Bronchial epithelial cell (primary cell): ENCODE measurements at places on chromosomes 4 and X.

DNA sequence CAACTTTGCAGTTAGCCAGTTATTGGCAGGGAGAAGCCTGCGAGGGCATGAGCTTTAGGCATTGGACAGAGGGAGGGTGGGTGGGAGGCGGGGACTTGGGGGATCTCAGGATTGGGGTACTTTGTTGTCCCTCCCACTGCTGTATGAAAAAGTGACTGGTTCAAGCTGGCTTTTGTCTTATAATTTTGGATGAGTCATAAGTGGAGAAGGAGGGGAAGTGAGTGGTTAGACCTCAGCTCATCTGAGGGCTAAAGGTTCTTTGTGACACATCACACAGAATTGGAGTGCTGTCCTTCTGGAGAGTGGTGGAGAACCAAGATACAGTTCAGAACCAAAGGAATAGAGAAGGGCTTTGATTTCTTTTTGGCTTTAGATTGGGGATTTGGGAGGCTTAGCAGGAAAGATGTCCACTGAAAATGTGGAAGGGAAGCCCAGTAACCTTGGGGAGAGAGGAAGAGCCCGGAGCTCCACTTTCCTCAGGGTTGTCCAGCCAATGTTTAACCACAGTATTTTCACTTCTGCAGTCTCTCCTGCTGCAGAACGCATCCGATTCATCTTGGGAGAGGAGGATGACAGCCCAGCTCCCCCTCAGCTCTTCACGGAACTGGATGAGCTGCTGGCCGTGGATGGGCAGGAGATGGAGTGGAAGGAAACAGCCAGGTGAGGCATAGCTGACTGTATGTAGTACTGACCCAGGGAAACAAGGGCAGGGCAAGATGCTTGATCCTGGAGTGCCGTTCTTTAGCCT lies at the start of gene SLC4A4:
Gene SLC4A4, plus strand, starts transcription at position 175 of the 748 bp plus-strand sequence.
- DNase-seq, result peak; percentile 50

DNA sequence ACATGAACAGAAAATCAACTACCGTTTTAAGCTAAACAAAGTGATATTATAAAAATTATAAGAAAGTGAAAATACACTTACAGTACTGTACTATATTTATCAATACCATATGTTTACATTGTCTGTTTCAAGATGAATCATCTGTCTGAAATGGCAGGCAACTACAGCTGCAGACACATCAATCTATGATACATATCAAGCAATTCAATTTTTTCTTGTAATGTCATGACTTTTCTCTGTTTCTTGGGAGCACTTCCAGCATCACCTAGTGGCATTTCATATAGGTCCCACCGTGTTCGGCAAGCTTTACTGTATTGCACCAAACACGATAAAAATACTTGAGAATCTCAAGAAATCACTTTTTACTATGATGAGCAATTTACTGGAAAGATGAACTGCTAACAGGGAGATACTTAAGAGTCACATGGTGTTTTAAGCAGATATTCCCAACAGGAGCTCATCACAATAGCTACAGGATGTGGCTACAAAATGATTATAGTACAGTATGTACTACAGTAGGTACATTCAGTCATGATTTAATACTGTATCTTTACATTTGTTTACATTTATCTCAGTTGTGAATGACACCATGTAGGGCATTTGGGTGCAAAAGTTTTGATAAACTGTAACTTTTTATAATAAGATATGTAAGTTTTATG lies 207.4 kb downstream of the ADAM29 start:
- DNase-seq, result peak; percentile 86

- no peak for DNase-seq
These were observed 29.0 kb downstream of the RNF4 start for GRCh38 chr4:2497931-2498330.

GRCh38 chr4:181688432-181688831 lies 554.8 kb upstream of the TENM3 start:
- DNase-seq, result no peak

GRCh38 chrX:10516781-10517322 lies 103.5 kb downstream of the MID1 start:
- DNase-seq, result no peak

DNA sequence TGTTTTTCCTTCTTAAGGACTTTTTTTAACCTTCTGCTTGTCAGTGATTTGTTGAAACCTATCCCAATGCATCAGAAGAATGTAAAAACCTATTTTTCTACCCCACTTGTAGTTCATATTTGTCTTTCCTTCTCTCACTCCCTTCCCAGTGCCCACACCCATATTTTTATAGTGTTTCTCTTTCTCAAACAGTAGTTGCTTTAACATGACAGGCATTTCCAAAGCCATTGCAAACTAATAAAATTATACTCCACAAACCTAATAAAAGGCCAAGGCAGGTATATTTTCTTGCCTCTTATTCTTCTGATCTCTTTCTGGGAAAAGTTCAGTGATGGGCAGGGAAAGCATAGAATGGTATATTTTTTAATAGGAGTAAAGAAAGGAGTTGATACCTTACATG lies 35.7 kb upstream of the FHDC1 start:
- DNase-seq, result no peak

- peak; percentile 96 for DNase-seq
These were observed 50.9 kb downstream of the CEP44 start for GRCh38 chr4:174334628-174335027.

GRCh38 chr4:146916479-146917076 lies 29.1 kb downstream of the TTC29 start:
- DNase-seq, result peak; percentile 52

DNA sequence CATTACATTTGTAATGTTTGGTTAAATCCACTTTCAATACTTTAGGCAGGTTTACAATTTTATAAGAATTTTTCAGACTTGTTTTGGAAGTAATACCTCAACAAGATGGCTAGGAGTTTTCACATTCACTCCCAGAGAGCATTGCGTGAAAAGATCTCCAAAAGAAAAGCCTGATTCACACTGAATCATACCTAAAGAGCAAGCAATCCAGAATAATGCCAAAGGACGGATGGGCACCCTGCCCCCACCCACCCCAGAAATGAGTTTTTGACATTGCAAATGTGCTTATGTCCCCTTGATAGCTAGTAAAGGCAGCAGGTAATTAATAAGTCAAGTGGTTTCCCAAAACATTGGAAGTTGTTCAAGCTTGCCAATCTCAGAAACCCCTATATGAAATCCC lies 557.7 kb upstream of the TENM3 start:
- no peak for DNase-seq

GRCh38 chr4:2428496-2429213 lies 9.9 kb downstream of the CFAP99 start:
- no peak for DNase-seq

GRCh38 chrX:122196343-122196742 lies 987.7 kb upstream of the GRIA3 start:
- DNase-seq, result no peak

DNA sequence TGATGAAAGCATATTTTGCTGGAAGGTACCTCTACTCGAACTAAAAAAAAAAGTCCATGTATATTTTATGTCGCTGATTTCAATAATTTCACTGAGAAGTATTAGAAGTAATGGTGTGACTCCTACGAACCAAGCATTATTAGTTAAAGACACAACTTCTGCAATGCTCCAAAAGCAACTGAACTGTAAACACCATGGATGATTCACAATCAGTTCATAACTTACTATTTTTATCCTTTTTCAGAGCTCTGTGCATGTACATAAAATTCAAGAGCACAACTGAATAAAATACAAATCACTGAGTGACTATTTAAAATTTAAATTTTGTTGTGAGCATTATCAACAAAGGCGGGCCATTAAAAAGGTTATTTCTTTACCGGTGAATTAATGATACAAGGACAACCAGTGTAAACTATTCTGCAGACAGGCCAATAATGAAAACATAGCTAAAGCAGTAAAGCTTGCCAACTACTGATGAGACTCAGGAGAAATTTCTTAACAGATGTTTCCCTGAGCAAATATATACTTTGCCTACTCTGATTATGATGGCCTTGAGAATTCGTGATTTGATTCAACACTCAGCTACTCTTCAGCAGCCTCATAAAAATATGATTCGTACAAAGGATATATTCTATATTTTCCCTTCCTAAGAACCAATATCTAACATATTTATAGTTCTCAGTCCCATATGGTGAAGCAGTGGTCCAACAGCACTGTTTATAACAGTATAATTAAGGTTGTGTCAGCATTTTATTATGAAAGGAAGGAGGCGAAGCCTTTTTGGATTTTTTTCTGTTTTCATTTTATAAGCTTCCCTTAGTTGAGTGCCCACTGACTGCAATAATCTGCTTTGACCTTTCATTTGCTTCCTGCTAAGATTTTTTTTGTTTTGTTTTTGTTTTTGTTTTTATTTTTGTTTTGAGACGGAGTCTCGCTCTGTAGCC lies 62.8 kb upstream of the NEIL3 start:
- DNase-seq, result no peak

GRCh38 chrX:108297290-108297689 lies 140.9 kb downstream of the COL4A6 start:
- DNase-seq, result no peak

DNA sequence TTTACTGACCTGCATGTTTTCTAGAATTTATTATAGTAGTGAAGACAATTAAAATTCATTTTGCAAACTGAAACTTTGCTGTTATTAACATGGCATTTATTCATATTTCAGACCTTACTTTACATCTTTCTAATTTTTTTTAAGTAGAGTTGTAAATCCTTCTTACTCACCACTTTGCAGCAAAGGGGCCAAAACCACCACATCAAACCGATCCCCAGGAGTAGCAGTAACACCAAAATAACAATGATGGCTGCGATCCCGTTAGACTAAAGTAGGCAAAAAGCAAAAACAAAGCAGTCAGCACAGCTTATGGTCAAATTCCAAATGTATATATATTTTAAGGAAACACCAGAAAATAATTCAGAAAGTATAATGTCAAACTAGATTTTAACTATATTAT lies 64.7 kb downstream of the ANTXR2 start:
- no peak for DNase-seq

DNA sequence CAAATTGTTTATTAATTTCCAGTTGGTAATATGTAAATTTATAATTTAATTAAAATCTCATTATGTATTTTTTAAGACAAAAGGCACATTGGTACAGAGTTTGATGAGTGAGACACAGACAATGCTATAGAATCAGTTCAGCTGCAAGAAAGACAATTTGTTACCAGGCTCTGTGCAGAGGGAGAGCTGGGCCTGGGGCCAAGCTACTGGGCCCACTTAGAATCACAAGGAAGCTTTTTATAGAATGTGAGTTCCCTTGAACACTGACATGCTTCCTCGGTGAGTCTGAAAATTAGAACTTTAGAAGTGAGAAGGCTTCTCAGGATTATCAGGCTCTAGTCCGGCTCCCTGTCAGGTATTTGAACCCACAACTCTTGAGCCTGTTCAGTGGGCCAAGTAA lies 129.0 kb downstream of the AFF2 start:
- DNase-seq, result no peak

DNA sequence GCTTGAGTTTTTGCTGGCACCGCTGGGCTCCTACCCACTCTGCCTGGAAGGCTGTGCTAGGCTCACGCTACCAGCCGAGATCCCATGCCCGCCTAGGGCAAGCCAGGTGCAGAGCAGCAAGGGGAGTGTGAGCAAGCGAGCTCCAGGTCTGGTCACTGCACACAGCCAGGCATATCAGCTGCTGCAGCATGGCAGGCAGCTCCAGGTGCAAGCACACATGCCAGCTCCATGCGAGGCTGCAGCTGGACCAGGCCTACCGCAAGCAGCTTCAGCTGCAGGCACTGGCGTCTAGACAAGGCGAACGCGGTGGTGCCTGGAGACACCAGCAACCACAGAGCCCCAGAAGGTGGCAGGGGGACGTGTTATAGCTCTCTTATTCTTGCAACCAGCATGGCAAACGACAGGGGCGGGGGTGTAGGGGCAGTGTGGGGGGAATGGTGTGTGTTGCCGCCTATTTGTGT lies 614.7 kb upstream of the EPHA5 start:
- no peak for DNase-seq

GRCh38 chr4:83569987-83570386 lies 34.1 kb downstream of the GPAT3 start:
- DNase-seq, result peak; percentile 91

DNA sequence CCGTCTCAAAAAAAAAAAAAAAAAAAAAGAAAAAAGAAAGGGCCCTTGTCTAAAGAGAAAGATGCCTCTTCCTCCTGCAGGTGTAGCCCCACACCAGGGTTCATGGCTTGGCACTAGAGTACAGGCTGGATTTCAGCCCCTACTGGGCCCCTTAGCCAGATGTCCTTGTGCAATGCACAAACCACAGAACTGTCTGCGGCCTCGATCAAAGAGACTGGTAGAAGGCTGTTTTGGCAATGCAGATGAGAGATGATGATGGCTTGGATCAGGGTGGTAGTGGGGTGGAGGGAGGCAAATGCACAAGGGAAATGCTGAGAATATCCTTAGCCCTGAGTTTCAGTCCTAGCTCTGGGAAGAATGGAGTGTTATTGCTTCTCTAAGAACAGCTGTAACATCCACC lies 26.5 kb upstream of the TSR2 start:
- no peak for DNase-seq

DNA sequence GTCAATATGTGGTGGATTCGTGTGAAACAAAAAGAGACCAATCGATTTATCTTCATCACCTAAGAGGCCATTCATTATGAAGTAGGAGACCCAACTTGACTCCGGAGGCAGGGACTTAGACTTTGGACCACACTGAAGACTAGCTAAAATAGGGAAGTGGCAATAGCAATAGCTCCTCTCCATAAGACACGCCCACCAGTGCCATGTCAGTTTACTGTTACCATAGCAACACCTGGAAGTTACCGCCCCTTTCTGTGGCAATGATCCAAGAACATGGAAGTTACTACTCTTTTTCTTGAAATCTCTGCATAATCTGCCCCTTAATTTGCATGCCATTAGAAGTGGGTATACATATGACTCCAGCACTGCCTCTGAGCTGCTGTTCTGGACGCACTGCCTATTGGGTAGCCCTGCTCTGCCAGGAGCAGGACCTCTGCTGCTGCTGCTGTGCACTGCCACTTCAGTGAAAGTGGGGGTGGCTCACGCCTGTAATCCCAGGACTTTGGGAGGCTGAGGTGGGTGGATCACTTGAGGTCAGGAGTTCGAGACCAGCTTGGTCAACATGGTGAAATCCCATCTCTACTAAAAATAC lies 163.2 kb downstream of the PRKX start:
- peak; percentile 13 for DNase-seq

GRCh38 chr4:97868097-97868496 lies 275.2 kb downstream of the STPG2 start:
- no peak for DNase-seq
